ENCODE measurements at places on chromosomes 6 and 20. TPM values are rescaled to one million over a fixed set of nuclear protein-coding genes. Genes with fewer than 3 reads are reported as not detected.
A peak's percentile ranks its signal among the peaks of the same experiment; 100 is the strongest.

The JARID2 gene
- total RNA-seq: 13.1 TPM

DNA sequence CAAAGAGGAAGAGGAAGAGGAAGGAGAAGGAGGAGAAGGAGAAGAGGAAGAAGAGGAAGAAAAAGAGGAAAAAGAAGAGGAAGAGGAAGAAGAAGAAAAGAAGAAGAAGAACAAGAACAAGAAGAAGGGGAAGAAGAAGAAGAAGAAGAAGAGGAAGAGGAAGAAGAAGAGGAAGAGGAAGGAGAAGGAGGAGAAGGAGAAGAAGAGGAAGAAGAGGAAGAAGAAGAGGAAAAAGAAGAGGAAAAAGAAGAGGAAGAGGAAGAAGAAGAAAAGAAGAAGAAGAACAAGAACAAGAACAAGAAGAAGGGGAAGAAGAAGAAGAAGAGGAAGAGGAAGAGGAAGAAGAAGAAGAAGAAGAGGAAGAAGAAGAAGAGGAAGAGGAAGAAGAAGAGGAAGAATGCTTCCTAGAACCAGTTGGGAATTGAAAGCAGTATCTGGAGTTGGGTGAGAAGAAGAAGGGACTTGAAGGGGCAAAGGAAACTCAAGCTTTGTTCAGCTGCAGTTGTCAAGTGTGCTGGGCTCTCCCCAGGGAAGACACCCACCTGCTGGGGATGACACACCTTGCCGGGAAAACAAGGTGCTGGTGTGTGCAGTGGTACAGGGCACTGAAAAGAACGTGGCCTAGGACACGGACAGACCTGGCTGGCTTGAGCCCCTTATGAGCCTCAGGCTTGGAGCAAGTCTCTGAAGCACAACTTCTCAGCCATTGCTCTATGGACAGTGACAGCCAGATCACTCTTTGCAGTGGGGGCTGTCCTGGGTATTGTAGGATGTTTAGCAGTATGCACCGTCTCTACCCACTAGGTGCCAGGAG is 30.1 kb upstream of the ARFGEF2 start:
- DNase-seq: no peak

DNA sequence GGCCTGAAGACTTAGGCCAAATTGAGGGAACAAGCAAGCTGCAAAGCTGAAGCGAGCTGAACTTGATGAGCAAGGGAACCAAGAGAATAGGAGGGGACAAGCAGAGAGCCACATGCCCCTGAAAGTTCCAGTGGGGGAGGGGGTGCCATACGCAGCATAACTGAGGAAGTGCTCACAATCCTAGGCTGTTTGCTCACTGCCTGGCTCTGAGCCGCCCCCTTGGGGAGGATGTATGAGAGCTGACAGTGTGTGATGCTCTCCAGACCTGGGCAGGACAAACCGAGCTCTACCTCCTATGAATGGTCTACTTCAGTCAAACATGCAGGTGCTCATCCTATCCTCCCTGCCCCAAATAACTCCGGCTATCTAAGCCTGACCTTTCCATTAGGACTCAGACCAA is 52.1 kb downstream of the FAXC start:
- no peak for DNase-seq

DNA sequence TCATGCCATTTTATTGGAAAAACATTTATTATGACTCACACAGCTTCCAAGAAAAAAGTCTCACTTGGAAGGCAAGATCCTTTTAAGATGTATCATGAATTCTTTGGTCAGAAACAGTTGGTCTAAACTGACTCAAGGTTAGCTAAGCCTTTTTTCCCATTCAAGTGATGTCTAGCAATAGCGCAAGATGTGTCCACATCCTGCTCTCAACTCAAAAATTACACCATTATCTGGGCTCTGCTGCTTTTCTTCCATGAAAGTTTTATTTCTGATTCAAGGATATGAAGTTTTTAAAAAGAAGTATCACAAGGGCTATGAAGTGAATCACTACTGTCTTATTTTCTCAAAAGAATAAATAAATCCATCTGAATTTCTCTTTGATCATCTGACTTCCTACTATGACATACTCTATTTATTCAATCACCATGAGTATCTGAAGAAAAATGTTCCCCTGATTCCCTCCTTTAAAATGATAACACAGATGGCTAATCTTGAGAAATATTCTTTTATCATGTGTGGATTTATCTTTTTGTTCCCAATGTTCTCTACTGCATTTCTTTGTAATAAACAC is 139.2 kb downstream of the AHI1 start:
- DNase-seq: peak; percentile 68

- no peak for DNase-seq
These were observed 14.3 kb upstream of the SPO11 start for GRCh38 chr20:57315083-57315975.

GRCh38 chr6:89944826-89945407 is 50.6 kb downstream of the GJA10 start:
- DNase-seq: peak; percentile 26

- peak; percentile 17 for DNase-seq
These were observed 11.6 kb upstream of the HLA-G start for GRCh38 chr6:29816030-29816429.

- no peak for DNase-seq
These were observed 85.6 kb upstream of the EMILIN3 start for GRCh38 chr20:41452226-41452625.
